ENCODE measurements at places on chromosomes 13 and 19. TPM values are rescaled to one million over a fixed set of nuclear protein-coding genes. Genes with fewer than 3 reads are reported as not detected.

MTMR6 gene
- total RNA-seq, result 19.1 TPM

RYR1 gene
- total RNA-seq, result 2.6 TPM

KPTN gene
- 5.1 TPM for total RNA-seq

FFAR2 gene
- total RNA-seq, result not detected

HIPK4 gene
- not detected for total RNA-seq

PTH2 gene
- not detected for total RNA-seq

CYP2A6 gene
- not detected for total RNA-seq

ZNF575 gene
- 5.0 TPM for total RNA-seq

SSC5D gene
- 0.20 TPM for total RNA-seq

ZNF208 gene
- total RNA-seq, result 3.6 TPM

DNA sequence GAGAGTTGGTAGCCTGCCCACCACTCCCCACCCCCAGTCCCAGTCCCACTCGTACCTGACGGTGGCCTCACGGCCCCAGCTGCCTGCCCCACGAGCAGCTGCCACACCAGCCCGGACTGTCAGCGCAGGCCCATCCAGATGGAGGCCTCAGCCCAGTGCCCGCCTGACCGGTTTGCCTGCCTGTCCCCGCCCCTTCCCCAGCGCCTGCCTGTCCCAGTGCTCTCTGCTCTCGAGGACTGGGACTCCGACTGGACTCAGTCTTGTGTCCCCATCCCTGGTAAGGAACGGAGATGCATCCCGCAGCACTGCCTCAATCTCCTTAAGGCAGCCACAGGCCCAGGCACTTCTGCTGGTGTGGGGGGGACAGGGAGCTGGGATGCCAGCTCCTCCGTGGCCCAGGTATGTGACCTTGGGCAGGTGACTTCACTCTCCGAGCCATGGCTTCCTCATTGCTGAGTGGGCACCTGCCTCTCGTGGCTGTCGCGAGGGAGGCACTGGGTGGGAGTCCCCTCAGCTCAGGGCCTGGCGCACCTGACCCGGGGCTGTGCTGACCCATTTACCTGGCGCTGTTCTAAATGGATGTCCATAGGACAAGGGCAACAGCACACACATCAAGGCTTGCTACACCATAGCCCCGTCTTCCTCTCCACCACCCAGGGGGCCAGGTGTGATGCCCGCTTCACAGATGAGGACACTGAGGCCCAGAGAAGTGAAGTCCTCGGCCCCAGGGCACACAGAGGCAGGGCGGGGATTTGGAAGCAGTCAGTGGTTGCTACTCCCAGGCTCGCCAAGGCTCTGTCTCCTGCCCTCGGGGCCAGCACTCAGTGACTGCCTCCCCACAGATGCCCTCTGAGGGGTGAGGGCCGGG is at the start of gene NKPD1:
Gene NKPD1 (minus strand): TSS at position 113 of the 868 bp plus-strand sequence. CDS start 832 bp downstream, outside the sequence.
- no peak for DNase-seq

GRCh38 chr13:74093691-74094090 is 40.5 kb downstream of the KLF12 start:
- no peak for DNase-seq

GRCh38 chr13:95201814-95202651 is 99.2 kb downstream of the ABCC4 start:
- DNase-seq, result no peak

- no peak for DNase-seq
These were observed 4.9 kb upstream of the SMIM17 start for GRCh38 chr19:56637976-56638555.

- DNase-seq, result no peak
These were observed 17.7 kb downstream of the NFIX start for GRCh38 chr19:13012690-13013608.

DNA sequence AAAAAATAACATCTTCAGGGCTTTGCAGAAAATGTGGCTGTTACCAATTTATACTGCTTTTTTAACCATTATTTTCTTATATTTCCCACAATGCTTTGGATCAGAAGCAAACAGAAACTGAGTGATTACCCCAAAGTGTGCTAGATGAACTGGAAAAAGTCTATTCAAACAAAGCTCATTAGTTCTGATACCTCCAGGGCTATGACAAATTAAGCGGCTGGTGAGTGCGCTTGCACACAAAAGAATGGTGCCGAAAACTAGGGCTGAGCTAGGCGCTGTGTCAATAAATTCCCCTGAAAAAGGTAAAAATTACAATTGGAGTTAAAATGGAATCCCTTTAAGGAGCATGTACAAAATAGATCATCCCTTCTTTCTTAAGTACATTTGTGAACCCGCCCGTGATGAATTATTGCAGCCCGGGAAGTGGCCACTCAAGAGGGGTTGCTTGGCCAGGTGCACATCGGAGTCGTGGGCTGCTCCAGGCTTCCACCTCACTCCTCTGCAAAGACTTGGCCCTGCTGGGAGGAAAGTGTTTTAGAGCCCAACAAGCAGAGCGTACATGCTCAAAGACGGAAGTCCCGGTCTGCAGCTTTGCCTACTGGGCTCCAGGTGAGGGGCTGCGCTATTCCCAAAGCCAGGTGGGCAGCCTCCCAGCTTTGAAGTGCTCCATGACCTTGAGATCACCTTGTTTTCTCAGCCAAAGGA is 164.0 kb upstream of the ZNF507 start:
- no peak for DNase-seq

DNA sequence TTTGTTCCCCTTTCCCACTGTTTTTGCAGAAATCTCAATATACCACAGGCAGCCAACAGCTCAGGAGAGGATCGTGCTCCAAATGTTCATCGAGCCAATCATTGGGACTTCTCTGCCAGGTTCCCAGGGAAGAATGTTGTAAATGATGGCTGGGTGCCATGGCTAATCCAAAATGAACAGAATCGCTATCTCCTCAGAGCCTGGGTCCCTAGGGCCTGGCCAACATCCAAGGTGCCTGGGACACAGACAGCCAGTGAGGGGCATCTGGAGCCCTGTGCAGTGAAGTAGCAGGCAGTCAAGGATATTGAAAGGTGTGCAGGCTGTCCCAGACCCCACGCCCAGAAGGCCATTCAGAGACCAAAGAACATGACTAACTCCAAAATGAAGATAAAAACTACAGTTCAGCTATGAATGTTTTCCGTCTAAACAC is 37.8 kb downstream of the BRD4 start:
- no peak for DNase-seq

- DNase-seq, result no peak
These were observed 849 bp downstream of the GAS6 start for GRCh38 chr13:113862931-113863523.

GRCh38 chr19:12720851-12721655 is 2.7 kb downstream of the TNPO2 start:
- no peak for DNase-seq

DNA sequence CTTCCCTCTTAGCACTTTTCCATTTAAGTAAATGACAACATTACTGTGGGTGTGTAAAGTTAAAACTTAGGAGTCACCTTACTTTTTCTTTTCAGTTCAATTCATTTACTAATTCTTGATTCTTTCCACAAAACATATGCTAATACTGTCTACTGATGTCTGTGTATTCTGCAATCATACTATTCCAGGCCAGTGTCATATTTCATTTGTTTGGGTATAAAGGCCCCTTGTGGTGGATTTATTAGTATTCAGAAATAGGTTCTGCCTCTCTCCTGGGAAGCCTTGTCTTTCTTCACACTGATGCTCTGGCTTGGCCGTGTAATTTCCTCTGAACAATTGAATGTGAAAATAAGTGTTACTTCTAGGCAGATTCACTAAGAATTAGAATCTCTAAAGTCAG is 621.9 kb upstream of the SPRY2 start:
- DNase-seq, result no peak

DNA sequence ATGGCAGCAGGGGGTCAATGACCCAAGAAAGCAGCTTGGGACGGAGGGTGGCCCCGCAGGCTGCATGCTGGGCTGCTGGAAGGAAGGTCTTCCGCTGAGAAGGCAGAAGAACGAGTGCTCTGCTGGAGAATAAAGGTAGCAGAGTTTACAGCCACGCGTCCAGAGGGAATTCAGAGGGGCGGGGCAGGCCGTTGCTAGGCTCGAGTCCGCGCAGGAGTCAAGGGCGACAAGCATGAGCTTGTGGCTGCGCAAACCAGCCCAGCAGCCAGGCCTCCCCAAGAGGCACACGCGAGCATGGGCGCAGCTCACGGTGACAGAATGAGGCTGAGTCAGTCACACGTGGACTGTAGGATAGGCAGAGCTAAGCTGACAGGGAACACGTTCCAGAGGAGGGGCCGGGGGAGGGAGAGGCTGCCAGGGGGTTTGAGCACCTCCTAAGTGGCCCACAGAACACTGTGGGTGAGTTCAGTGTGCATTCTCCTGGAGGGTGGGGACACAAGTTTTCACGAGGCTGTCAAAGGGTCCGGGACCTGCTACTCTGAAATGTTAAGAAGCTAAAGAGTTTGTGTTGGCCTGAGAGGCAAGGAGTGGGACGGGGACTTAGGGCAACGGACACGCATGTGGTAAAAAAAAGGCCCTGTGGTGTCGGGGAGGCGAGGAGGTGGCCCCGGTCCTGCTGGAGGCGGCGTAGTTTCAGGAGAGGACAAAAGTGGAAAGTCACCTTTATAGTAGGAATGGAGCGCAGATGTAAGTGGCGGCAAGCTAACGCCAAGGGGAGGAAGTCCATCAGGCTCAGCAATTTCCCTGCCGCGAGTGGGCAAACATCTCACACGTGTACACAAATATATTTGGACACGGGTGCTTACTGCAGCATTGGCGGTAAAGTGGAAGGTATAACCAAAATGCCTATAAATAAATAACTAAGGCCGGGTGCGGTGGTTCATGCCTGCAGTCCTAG is 17.7 kb downstream of the RFX2 start:
- DNase-seq, result no peak

DNA sequence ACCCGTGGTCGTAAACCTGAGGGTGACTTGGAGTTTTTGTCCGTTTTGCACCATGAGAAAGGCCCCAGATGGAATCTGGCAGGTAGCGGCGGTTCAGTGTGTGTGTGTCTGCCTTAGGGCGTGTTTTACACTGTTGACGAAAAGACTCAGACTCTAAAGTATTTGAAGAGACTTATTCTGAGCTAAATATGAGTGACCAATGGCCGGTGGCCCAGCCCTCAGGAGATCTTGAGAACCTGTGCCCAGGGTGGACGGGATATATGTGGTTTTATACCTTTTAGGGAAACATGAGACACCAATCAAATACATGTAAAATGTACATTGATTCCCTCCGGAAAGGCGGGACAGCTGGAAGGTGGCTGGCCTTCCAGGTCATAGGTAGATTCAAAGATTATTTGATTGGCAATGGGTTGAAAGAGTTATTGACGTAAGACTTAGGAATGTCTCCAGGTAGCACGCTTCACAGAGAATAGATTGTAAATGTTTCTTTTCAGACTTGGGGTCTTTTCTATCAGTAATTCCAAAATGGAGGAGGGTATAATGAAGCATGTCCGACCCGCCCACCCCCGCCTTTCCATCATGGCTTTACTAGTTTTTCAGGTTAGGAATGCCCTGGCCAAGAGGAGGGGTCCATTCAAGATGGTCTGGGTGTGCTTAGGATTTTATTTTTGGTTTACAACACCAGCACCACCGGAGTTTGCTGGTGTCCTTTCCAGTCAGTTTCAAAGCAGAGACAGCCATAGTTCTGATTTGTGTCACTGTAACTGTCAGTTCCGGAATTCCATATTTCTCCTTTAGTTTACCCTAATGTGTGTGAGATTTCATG is 1.0 kb upstream of the ZNF529 start:
- no peak for DNase-seq

- DNase-seq, result no peak
These were observed 53.1 kb downstream of the ATP7B start for GRCh38 chr13:51958217-51958547.

GRCh38 chr13:53694814-53695532 is 666.4 kb downstream of the OLFM4 start:
- DNase-seq, result no peak

GRCh38 chr13:35889560-35889959 is 241.6 kb downstream of the DCLK1 start:
- no peak for DNase-seq

DNA sequence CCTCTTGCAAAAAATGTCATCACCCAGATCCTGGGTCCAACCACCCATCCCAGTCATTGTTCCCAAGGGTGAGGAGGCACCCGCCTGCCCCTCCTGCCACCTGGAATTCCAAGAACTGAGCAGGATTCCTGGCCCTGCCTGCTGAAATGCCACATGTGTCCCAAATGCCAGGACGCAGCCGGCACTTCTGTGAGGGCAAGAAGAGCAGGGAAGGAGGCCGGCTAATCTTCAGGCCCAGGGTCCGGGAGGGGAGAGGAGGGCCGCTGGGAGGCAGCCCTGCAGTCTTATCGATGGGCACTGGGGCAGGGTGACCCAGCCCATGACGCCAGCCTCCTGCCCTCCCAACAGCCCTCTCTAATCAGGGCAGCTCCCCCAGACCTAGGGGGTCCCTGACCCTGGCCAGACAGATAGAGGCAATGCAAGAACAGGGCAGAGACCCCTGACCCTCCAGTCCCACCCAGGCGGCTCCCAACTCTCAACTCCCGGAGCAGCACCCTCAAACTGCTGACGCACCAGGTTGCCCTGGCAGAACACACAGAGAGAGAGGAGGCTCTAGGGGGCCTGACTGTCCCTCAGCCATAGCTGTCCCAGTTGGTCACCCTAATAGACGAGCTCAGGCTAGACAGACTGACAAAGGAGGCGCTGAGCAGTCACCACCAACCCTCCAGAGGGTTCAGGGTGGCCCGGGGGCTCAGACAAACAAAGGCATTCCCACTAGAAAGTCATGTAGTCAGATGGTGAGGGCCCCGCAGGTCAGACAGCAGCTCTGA is 1.5 kb downstream of the MFSD12 start:
- no peak for DNase-seq

DNA sequence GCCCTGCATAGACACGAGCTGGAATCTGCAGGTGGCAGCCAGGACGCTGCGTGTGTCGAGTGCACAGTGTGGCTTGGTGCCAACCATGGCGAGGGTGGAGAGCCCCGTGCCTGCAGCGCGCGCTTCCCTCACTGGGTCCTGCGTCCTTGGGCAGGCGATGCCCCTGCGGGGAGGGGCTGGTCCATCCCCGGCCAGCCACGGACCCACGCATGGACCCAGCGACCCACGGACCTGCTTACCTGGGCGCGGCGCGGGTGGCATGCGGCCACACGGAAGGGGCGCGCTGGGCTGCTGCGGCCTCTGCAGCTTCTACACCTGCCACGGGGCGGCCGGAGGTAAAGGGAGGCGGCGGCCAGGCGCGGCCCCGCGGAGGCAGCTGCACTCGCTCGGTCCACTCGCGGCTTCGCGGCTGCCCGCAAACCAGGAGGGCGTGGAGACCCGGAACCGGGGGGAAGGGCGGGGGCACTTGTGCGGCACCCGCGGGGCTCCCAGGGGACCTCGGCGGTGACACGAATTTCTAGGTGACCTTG is 569 bp upstream of the MCF2L start:
- peak; percentile 41 for DNase-seq

GRCh38 chr13:103056008-103056407 is 10.2 kb downstream of the SLC10A2 start:
- DNase-seq, result no peak

DNA sequence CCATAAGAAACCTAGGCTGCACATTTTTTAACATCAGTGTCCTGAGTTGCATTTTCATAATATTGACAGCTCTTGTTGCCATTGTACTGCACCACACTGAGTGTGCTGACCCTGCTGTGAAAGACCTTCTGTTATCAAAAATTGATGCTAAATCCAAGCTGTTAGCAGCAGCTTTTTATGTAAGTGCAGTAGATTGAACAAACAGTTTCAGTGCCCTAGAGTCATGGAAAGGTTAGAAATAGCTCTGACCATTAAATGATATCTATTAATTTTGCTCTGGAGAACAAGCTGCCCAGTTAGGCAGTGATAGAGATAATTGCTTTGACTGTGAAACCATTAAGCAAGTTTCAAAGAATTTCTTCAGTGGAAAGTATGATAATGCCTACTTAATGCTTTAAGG is 1289.2 kb upstream of the PCDH20 start:
- no peak for DNase-seq

All from naive thymus-derived CD4-positive, alpha-beta T cell (primary cell).